ENCODE measurements at places on chromosomes 11 and 22.

DNA sequence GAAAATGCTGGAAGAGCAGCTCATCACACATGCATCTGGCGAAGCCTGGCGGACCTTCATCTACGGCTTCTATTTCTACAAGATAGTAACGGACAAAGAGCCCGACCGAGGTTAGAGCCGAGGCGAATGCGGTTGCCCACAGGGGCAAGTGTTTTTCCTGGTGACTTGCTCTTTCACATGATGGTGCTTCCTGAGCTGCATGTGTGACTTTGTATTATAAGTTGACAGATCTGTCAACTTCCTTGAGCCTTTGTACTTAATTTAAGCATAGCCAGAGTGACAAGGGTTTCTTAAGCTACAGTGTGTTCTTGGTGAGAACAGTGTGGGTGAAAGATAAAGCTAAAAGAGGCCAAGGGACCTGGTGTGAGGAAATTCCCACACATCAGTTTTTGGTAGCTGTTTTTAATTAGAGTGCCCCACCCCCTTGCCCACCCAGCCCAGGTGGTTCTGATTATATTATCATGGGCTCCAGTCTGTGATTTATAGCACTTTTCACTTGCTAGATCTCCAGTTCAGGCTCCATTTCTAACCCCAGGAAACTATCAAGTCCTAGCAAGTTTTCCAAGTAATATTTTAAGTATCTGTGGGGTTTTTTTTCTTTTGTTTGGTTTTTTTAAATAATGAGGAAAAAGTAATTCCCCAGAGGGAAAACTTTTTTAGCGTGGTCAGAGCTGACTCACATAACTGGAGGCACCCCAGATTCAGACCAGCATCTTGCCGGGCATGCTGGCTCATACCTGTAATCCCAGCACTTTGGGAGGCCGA, 68.0 kb upstream of the YWHAH start:
- no peak for DNase-seq

DNA sequence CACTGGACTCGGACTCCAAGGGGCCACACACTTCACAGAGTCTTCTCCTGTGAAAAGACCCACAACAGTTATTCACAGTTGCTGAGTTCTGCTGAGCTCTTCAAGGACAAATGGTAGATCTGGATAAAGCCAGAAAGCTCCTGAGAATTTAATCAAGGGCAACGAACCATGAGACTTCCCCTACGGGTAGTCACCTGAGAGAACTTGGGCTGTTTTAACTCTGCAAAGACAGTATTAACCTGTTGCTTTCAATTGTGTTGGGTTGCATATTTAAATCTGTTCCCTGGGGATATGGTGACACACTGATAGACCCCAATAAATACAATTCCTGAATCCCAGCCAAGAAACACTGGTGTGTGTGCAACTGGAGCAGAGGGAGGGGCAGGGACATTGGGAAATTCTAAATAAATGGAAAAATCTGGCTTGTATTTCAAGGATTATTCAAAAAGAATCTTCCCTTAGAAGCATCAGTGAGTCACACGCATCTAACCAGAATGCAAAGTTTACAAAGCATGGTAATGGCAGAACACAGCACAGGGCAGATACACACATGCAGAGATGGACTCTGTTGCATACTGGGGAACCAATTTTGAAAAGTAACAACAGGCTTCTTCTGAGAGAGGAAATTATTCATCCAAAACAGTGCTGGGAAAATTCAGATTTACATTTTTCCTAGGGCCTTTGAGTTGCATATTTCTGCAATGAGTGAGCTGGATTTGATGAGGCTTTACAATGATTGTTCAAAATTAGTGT, 4.0 kb downstream of the KCNJ1 start:
- DNase-seq: no peak

DNA sequence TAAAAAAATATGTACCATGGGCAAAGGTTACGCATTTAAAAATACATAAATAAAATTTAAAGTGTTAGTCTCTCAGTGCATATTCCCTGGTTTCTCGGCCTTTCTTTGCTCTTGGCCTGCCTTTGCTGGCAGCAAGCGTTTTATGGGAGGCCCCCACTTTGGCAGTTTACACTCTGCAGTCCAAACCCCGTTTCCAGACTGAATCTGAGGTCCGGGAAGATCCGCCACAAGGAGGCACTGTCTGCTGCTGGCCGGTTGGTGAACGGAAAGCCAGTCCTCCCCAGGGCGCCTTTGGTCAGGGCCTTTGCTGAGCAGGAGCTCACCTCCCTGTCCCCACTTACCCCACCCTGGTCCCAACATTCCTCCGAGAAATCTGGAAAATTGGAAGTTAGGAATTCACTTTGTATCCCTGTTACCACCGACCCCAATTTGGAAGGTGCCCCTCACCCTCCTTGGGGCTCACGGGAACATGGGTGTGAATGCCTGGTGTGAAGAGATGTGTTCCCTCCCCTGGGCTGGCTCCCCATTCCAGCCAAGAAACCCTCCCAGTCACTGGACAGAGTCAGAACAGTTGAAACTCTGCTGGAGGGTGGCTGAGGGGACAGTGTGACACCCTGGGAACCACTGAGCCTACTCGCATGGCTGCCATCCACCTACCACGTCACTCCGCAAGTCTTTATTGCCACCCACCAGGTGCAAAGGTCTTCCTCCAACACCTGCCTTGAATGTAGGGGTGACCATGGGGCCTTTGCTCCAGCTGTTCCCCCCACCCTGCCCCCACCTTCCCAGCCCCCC, 9.4 kb upstream of the SF1 start:
- no peak for DNase-seq

DNA sequence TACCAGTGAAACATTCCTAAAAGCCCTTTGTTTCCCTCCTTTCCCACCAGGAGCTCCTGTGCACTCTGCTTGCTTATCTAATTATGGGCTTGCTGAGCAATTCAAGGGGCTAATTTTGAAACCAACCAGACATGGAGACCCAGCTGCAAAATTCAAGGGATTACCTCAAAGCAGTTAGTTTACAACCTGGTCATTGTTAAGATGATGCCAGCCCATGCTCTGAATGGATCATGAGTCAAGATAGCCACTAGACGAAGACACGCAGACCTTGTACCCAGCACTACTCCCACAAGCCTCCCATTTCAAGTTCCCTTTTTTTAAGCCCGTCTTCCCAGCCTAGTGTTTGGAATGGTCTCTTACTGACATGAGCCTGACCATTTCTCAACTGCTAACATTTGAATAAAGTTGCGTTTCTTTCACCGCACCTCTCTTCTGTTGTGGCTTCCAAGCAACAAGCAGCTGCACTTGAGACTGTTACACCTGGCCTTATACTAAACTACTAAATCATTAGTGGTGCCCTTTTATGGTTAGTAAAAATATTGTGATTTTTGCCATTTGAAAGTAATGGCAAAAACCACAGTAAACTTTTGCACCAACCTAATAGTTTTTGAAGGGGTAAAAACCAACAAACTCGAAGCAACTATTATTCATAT, 315.3 kb upstream of the LUZP2 start:
- no peak for DNase-seq

DNA sequence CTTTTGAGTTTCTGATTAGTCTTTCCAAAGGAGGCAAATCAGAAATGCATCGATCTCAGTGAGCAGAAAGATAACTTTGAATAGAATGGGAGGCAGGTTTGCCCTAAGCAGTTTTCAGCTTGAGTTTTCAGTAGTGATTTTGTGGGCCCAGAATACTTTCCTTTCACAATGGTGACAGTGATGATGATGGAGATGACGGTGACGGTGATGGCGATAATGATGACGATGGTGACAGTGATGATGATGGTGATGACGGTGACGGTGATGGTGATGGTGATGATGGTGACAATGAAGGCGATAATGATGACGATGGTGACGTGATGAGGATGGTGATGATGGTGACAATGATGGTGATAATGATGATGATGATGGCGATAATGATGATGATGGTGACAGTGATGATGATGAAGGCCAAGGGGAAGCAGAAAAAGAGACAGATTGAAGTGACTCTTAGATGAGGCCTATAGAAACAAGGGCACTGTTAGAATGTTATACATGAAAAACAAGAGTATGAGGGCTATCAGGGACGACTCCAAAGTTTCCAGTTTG, 153.4 kb upstream of the B3GAT1 start:
- DNase-seq: no peak

DNA sequence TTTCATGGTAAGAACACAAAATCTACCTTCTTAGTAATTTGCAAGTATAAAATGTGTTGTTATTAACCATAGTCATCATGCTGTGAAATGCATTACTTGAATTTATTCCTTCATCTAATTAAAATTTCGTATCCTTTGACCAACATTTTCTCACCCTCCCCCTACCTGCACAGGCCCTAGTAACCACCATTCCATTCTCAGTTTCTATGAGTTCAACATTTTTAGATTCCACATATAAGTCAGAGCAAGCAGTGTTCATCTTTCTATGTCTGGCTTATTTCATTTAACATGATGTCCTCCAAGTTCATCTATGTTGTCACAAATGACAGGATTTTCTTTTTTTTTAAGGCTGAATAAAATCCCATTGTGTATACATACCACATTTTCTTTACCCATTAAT, 43.5 kb upstream of the CCDC179 start:
- no peak for DNase-seq

DNA sequence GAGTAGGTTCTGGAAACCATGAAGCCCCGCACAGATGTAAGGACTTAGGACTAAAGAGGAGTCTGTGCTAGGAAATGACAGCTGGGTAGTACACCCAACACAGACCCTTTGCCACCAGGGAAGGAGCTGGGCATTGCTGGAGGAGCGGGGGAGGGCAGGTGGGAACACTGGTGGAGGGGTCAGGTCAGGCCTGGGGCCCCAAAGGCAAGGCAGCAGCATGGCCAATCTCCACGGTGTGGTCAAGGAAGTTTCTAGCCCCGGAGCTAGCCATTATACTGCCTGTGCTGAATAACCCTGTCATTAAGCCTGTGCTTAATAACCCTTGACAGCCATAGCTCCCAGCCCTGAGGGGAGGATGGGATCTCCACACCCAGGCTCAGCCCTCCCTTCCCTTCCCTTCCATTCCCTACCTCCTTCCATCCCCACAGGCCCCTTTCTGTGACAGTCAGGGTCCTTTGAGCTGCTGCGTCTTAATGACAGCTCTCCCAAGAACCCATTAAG, 2.1 kb downstream of the TMPRSS4 start:
- no peak for DNase-seq

DNA sequence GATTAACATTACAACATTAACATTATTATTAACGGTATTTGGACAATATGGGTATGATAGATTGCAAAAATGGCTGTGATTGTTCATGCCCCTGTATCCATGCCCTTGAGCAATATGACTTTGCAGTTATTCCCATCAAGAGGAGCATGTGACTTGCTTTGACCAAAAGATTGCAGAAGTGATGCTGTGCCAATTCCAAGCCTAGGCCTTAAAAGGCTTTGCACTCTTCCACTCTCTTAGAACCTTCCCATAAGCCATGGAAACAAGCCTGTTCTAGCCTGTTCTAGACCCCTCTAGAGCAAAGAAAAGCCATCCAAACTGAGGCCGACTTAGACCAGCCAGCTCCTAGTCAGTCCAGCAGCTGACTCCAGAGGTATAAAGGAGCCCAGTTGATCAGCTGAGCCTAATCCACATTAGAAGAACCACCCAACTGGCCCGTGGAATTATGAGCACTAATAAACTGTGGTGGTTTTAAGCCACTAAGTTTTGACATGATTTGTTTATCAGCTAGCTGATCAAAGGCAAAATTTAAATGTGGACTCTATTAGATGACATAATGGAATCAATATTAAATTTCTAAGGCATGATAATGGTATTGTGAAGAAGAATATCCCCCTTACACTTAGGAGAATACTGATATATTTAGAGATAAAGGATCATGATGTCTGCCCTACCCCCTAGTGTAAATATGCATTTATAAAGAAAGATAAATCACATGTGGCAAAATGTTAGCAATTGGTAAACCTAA, 28.6 kb downstream of the RAB30 start:
- no peak for DNase-seq

GRCh38 chr11:4665424-4665823, 21.6 kb downstream of the OR51E1 start:
- no peak for DNase-seq

DNA sequence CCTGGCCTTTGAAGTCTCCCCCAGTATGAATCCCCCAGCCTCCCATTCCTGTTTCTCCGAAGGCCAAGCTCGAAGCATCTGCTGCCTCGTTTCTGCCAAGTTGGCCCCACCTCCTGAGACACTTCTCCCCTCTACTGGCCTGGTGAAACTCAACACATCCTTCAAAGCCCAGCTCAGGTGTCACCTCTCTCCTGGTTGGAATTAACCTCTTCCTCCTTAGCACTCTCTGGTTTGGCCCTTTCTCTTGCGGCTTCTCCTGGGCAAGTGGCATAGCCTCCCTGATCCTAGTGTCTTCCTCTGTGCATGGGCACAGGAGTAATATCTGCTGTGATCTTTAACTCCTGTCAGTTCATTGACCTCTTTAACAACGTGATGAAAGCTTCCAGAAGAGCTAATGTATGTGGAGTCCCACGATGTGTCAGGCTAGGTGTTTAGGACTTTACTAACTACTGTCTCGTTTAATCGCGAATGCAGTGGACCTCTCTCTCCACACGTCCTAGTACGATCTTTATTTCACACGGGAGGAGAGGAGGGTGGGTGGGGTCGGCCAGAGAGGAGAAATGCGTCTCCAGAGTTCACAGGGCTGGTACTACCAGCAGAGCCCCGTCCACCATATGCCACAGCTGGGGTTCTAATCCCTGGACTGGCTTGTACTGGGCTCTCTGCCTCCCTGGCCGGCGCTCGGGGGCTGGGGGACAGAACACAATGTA, 826 bp upstream of the PTPRJ start:
- no peak for DNase-seq

GRCh38 chr22:42716649-42717127, 4.0 kb downstream of the A4GALT start:
- no peak for DNase-seq

GRCh38 chr11:114176321-114176720, 116.8 kb downstream of the ZBTB16 start:
- DNase-seq: no peak

DNA sequence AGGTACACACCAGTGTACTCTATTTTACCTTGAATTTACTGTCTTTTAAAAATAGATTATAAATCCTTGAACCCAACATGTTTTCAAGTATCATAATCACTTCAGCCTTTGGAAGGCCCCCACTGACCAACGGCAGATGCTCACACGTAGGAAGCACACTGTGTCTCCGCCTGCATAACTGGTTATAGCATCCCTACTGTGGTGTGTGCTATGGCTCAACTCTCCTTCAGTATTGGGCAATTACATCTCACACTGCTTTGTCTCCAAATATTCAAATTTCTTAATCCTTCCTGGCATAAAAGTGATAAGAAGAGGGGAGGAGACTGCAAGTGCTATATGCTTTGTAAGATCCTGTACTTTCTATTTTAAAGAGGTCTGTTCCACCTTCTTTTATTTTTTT, 165.7 kb downstream of the CADM1 start:
- no peak for DNase-seq

DNA sequence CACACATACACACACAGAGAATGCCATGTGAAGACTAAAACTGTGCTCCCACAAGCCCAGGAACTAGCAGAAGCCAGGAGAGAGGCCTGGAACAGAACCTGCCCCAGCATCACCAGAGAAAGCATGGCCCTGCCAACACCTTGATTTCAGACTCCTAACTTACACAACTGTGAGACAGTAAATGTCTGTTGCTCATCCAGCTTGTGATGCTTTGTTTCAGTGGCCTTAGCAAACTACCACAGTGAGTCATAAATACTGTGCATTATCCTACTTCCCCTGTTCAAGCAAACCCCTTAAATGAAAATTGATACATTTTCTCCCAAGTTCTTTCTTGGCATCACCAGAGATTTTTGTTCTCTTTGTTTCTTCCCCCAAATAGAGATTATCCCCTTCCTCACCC, 1539.4 kb upstream of the TENM4 start:
- DNase-seq: no peak

- no peak for DNase-seq
These were observed 38.7 kb downstream of the RTN3 start for GRCh38 chr11:63719987-63720386.
